ENCODE measurements at places on chromosomes 6 and 20.
A peak's percentile ranks its signal among the peaks of the same experiment; 100 is the strongest.

- no peak for DNase-seq
These were observed 54.4 kb downstream of the GNAS start for GRCh38 chr20:58906894-58907293.

DNA sequence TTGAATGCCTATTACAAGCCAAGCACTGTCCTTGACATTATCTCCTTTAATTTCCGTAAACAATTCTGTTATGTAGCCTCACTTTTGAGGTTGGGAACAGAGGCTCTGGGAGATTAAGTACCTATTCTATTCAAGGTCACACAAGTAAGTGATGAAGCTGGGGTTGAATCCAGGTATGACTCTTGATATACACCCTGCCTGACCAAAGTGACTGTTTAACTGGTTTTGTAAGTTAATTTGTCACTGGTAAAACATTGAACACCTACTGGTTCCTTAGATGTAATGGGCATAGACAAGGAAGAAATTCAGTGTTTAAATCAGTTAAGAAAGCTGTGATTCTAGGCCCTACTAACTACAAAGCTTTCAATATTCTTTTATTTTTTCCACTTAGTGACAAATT, 22.9 kb downstream of the GTF2H5 start:
- no peak for DNase-seq

DNA sequence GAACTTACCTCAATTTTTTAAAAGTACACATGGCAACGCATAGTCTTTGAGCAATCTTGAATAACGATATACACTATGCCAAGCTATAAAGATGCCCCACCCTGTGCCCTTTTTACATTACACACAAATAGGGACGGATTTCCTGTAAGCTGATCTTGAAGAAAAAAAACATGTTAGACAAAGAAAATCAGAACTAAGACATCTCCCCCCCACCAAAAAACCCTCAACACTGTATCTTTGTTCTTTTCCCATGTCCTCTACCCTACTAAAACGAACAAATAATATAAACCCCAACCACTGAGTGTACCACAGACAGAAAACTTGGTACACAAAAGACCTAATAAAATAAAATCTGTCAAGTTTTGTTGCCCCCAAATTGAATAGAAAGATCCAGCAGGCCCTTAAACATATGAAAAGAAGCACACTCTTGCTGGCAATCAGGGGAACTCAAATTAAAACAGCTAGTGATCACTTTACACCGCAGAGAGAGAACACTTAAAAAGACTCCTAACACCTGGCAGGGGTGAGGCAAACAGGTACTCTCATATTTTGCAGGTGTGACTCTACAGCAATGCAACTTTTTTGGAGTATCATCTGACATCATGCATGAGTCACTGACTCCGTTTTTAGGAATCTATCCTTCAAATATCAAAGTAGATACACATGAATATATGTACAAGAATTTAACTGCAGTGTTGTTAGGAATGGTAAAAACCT, 29.6 kb downstream of the BACH2 start:
- DNase-seq, result no peak

DNA sequence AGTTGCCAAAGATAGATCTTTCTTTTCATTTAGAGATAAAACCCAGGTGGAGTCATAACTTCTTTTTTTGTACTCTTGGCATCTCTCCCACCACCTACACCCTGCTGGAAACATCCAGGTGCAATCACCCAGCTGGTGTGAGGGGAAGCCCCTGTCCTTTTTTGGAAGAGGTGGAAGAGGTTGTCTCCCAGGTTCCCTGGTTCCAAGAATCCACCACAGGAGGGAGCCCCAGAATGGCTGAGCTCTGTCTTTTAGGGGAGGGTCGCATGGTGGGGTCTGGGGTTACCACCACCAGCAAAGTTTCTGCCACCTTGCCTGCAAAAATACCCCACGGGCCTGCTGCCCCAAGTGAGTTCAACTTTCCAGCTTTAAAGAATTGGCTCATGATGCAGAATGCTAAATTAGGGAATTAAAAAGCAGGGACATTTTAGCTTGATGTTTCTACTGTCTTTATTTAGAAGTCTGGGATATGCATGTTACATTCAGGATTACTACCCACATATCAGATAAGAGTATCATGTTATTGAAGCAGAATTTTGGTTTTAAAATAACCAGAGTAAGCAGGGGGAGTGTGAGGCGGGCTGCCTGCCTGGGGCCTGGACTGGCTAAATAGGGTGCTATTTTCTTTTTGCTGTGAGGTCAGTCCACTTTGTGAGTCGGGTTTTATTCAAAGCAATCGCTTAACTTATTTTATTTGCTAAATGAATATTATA, 11.0 kb downstream of the SMOC2 start:
- DNase-seq, result no peak

DNA sequence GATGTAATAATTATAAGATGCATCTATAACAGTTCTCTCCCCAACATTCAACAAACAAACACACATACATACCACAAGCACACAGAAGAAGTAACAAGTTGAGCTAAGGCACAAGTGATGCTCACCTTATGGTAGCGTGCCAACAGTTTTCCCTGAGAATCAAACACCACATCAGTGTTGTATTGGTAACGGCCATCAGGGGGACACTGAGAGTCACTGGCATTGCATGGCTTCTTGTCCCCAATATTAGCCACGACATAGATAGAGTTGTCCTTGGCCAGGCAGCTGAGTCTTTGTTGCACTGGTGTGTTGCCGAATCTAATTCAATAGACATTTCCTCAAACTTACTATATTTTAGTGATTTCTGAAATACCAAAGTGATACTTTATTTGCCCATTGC, 14.8 kb upstream of the VNN1 start:
- DNase-seq, result no peak

- DNase-seq, result no peak
These were observed 70.8 kb downstream of the MAP3K5 start for GRCh38 chr6:136721467-136721866.

DNA sequence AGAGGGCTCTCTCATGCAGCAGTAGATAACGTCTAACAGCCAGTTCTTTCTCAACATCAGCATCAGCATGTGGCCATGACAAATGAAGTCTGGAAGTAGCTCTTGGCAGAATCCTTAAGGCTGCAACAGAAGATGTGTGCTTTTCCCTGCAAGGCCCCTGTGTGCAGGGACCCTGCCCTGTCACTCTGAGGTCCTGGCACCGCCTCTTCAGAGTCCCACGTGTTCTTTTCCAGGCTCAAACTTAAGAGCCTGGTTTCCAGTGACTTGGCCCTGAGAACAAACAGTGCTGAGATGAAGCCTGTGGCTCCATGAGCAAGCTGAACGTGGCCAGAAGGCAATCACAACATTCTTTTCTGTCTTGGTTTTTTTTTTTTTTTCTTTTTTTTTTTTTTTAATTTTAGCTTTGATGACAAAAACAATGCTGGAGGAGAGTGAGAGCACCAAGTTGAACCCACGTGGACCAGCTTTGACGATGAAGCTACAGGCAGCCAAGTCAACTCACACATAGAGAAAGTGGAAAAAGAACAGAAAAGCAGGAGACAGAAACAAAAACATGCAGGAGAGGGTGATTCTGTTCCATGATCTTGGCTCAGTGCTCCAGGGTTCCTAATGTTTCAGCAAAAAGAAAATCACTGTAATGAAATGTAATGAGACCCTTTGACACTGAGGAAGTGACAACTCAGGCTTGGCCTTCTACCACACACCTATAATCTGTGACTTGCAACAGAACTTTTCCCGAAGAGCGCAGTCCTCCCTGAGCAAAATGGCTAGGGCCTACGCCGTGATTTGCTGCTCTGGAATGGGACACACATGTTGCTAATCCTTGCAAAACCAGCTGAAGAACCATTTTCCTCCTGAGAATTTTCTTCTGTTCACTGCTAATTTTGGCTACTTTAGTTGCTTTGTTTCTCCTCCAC, 86.1 kb downstream of the FOXC1 start:
- DNase-seq, result no peak

GRCh38 chr6:146470091-146470770, 73.4 kb upstream of the RAB32 start:
- DNase-seq, result no peak

DNA sequence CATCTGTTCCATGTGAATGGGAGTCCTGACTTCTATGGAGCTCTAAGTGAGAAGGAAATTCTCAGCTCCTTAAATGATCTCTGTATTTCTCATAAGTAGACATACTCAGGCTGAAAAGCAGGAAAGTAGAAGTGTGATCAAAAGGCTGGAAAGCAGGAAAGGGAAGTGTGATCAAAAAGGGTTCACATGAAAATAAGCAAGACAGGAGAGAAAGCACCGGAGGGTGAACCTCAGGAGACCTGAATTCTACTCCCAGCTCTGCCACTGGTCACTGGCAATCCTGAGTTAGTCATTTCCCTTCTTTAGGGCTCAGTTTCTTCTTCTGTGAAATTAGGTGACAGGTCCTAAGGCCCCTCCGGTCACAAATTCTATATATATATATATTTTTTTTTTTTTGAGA, 55.5 kb upstream of the TRERF1 start:
- DNase-seq, result no peak

DNA sequence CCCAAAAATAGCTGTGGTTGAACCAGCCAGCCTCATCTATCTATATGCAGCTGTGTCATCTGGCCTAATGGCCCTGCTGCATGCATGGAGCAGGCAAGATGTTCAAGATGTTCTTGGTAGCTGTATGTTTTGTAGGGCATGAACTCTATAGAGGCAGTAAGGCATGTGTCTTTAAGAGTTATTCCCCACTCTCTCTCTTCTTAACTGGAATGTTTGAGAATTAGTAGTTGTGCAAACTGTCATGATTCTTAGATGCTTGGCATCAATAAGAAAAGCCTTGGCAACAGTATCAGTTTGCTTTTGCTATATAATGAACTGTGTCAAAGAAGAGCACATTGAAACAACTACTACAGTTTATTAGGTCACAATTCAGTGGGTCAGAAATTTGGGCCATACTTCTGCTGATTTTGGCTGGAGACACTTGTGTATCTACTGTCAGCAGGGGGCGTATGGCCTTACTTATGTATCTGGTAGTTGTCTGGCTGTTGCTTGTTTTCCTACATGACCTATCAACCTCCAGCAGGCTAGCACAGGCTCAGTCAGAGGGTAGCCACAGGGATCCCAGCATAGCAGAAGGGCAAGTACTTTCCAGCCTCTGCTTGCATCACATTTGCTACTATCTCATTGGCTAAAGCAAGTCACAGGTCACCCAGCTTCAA, 56.1 kb upstream of the LAMP5 start:
- no peak for DNase-seq

DNA sequence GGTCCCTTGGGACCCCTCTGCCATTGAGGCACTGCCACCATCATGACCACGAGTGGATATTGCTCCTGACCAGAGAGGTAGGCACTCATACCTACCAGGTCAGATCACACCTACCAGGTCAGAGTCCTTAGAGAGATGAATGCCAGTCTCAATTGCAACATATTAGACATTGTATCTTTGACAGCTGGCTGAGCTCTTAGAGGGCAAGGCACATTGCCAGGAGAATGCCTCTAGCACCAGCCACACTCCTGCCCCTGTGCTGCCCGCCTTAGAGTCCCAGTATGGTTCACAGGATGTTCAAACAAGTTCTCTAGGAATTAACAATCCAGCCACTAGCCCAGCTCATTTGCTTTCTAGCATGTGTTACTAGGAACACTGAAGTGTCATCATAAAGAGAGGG, 65.9 kb downstream of the TMEM244 start:
- DNase-seq, result no peak

DNA sequence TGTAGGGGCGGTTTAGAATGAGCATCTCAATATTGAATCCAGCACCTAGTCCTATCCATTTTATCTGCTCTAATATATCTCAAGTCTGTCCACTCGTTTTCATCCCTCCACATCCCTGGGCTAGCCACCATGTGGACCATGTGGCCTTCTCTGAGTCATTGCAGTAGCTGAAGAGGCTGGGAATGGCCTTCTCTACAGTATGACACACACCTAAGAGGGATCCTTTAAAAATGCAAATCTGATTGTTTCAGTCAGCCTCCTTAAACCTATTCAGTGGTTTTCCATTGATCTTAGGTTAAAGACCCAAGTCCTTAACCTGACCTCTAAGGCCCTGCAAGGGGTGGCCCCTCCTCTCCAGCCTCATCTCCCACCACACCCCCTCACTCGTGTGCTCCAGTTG, 9.4 kb downstream of the RING1 start:
- no peak for DNase-seq

- no peak for DNase-seq
These were observed 441.5 kb upstream of the FLRT3 start for GRCh38 chr20:14778875-14779274.

- no peak for DNase-seq
These were observed 411.1 kb upstream of the HTR1E start for GRCh38 chr6:86526238-86526637.

- DNase-seq, result no peak
These were observed 48.2 kb upstream of the F13A1 start for GRCh38 chr6:6368684-6369052.

DNA sequence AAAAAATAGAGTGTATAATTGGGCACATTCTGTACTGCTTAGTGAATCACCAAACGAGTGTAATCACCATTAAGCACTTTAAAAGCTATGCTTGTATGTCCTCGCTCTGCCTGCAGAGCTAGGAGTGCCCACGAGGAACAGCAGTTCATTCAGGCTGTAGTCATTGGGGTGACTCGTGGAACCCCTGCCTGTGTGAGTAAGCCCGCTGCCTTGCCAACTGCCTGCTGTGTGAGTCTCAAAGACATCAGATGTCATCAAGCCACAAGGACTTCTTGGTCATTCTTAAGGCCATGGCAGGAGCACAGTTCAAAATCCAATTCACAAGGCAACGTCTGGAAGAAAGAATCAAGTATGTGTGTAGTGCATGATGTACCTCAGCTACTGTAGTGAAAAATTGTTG, 60.4 kb downstream of the FOXO3 start:
- peak; percentile 52 for DNase-seq

GRCh38 chr6:13278991-13279390, 49.3 kb downstream of the TBC1D7 start:
- no peak for DNase-seq

- no peak for DNase-seq
These were observed 229.1 kb downstream of the NFATC2 start for GRCh38 chr20:51313358-51313827.

GRCh38 chr6:15023448-15023847, 222.4 kb upstream of the JARID2 start:
- peak; percentile 78 for DNase-seq

DNA sequence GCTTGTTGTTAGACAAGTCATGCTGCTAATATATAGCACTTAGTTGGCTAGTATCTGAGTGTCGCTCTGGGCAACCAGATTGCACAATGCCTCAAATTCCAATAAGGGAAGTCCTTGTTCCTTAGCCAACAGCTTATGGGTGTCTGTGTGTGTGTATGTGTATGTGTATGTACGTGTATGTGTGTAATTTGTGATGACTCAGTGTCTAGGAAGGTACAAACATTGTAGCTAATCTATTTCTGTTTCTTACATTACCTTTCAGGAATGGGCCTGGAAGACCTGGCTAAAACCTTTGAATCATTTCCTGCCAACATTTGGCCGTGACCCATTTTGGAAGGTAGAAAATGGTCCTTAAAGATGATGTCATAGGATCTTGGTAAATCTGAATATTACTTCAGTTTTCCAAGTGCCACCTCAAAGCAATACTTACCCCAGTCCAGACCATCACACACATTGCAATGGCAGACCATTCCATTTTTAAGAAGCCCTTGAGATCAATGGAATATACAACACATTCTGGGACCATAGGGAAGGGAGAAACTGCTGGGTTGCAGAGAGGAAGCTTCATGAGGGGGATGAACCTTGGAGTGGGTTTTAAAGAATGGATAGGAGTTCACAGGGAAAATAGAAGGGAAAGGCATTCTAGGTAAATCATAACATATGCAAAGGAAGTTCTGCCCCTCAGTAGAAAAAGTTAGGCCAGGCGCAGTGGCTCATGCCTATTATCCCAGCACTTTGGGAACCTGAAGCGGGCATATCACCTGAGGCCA, 25.1 kb downstream of the NEDD9 start:
- no peak for DNase-seq

- DNase-seq, result no peak
These were observed 12.9 kb downstream of the TGM2 start for GRCh38 chr20:38152175-38152620.

Data from stimulated activated CD8-positive, alpha-beta memory T cell treated with anti-CD3 and anti-CD28 coated beads, Interleukin-4, amount 100 ng/mL, for 48 hours (primary cell).